ENCODE measurements at places on chromosomes 11 and 22.

GRCh38 chr11:63567044-63567840, 4.1 kb upstream of the PLAAT2 start:
- no peak for DNase-seq

DNA sequence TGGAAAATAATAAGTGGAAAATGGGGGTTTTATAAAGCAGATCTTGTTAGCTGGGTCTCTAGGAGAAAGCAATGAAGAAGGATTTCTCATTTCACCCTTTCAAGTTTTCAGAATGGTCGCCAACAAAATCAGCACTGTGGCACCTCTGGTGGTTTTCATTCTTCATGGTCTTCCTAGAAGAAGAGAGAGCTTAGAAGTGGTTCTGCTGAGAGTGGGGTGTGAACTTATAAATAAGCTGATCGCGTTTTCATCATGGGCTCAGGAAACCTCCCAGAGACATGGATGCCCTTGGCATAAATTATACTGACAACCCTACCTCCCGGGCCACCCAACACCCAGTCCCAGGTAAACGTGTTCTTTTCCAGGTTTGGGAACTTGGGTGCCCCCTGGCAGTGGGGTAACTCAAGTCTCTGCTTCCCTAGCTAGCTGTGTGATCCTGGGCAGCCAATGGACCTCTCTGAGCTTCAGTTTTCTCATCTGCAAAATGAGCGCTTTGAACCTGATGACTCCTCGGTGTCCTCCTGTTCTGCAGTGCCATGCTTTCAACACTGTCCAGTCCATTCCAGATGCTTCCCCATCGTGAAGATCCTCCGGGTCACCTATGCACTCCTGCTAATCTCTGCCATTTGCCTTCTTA, 72.6 kb upstream of the GRAMD1B start:
- no peak for DNase-seq

DNA sequence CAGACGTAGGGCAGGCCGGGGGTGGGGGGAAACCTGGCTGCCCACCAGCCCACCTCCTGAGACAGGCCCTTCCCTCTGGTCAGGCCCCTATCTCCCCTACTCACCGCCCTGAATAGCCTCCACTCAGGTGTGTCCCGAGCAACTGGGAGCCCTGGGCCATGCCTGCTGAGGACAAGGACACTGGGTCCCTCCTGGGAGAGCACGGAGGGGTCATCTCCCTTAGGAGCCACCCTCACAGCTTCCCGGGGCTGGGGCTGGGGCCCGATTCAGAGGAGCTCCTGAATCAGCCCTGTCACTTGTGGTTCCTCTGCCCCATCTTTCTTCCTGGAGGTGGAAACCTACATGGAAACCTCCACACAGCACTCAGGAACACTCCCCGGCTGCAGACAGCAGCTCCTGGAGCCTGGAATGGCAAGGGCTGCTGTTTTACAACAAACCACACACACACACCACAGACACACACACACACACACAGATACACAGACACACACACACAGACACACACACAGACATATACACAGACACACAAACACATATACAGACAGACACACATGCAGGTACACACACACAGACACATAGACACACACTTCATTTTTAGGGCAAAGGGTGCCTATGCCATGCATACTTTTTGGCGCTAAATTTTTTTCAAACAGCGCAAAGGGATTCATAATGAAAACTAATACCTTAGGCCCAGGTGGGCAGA, 9.6 kb upstream of the EMID1 start:
- DNase-seq: no peak

- no peak for DNase-seq
These were observed 3.3 kb downstream of the MTMR2 start for GRCh38 chr11:95920460-95921105.

- DNase-seq: no peak
These were observed 51.1 kb downstream of the CHST1 start for GRCh38 chr11:45614196-45614828.

- no peak for DNase-seq
These were observed 59.4 kb upstream of the CHRM4 start for GRCh38 chr11:46450846-46451477.

DNA sequence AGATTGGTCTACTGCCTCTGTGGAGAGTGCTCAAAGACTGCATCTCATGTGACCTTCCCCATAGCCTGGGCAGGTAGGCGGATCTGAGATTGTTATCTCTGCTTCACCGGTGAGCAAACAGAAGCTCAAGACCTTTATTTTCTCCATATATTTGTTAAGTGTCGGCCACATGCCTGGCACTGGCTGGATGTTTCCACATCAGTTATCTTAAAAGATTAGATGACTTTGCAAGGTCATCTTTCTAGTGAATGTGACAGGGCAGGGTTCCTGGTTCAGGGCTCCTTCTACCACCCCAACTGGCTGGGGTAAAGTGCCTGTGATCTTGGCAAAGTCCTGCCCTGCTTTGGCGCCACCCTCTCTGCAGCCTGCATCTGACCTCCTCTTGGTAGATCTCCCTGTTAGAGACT, 125.0 kb downstream of the CCDC81 start:
- no peak for DNase-seq

DNA sequence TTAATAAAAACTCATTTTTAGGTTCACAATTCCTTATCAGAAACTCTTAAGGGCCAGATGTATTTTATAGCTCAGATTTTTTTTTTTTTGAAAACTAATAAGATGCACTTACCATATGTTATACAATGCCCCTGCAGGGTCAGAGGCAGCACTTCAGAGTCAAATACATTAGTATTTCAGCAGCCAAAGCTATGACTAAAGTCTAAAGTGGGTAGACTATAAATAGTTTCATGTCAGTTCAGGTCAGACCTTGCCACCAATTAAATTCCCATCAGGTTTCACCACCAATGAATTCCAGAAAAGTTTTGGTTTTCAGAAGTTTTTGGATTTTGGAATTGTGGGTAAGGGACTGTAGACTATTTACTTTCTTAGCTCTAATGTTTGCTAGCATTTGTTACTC, 75.9 kb downstream of the FAM83F start:
- no peak for DNase-seq

DNA sequence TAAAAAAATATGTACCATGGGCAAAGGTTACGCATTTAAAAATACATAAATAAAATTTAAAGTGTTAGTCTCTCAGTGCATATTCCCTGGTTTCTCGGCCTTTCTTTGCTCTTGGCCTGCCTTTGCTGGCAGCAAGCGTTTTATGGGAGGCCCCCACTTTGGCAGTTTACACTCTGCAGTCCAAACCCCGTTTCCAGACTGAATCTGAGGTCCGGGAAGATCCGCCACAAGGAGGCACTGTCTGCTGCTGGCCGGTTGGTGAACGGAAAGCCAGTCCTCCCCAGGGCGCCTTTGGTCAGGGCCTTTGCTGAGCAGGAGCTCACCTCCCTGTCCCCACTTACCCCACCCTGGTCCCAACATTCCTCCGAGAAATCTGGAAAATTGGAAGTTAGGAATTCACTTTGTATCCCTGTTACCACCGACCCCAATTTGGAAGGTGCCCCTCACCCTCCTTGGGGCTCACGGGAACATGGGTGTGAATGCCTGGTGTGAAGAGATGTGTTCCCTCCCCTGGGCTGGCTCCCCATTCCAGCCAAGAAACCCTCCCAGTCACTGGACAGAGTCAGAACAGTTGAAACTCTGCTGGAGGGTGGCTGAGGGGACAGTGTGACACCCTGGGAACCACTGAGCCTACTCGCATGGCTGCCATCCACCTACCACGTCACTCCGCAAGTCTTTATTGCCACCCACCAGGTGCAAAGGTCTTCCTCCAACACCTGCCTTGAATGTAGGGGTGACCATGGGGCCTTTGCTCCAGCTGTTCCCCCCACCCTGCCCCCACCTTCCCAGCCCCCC, 9.4 kb upstream of the SF1 start:
- DNase-seq: peak; percentile 97

GRCh38 chr22:40313007-40313406, 33.3 kb upstream of the ADSL start:
- no peak for DNase-seq

DNA sequence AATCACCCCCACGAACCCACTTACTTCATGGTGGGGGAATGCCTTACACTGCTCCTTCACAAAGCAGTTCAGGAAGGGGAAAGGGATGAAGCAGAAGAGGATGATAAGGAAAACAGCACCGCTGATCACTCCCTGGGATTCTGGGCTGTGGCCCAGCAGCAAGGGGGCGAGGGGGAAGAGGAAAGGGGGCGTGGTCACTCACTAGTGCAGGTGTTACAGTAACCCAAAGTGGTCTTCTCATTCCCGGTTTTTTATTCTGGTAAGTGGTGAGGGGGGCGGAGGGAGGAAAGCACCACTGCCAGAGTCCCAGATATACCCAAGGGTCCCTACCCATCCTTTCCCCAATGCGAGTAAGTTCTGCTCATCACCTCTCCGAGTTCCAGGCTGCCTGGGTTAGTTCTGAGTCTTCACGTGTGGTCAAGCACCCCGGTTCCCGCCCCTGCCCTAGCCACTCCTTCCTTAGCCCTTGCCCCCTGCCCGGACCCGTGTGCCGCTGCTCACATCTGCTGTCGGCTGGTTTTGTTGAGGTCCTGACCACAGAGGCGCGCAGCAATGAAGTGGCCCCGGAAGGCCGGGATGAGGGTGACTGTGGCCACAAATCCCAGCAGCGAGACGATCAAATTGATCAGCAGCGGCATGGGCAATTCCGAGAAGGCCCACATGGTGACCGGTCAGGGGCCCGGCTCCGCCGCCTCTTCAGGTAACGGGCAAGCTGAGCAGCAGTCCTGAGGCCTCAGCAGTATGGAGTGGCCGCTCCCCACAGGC, 477 bp downstream of the DPAGT1 start:
- no peak for DNase-seq

DNA sequence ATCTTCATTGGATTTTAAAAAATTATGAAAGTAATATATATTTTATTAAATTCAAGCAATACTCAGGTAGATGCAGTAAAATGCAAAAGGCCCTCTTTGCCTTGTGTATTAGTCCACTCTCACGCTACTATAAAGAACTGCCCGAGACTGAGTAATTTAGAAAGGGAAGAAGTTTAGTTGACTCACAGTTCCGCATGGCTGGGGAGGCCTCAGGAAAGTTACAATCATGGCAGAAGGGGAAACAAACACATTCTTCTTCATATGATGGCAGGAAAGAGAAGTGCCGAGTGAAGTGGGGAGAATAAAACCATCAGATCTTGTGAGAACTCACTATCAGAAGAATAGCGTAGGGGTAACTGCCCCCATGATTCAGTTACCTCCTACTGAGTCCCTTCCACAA, 130.8 kb downstream of the HIPK3 start:
- DNase-seq: no peak

GRCh38 chr11:6616596-6617250, 2.5 kb downstream of the TPP1 start:
- DNase-seq: no peak

DNA sequence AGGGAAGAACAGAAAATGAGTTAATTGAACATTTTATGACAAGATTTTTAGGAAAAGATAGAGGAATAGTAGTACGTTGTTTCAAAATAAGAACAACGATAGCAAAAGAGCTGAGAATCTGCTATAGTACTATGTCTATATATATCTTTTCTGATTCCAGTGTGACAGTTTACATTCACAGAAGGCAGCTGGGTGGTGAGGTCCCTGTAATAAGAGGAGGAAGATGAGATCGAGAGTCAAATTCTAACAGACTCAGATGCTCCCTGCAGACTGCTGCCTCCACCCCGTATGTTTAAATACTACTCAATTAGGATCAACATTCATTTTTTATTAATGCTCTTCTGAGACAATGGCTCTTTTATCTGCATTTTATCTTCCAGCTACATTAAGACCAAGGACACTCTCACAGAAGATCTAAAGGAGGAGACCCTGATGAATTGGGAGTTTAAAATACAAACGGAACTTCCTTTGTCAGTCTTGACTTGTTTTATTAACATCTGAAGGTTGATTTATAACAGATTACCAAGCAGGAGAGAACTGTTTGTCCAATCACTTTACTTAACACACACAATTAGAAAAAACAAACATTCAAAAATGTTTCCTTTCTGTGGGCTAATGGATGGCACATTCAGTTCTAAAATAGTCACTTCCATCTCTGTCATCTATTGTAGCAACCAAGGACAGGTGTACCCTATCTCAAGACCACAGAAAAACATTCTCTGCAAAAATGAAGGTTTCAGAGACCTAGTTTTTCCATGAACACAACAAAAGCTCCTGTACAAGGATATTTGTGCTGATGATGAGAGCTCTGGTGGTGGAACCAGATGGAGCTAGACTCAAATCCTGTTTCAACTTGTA, 240.2 kb downstream of the CADM1 start:
- DNase-seq: no peak

- DNase-seq: no peak
These were observed 40.8 kb upstream of the CYP2D6 start for GRCh38 chr22:42171417-42171816.

DNA sequence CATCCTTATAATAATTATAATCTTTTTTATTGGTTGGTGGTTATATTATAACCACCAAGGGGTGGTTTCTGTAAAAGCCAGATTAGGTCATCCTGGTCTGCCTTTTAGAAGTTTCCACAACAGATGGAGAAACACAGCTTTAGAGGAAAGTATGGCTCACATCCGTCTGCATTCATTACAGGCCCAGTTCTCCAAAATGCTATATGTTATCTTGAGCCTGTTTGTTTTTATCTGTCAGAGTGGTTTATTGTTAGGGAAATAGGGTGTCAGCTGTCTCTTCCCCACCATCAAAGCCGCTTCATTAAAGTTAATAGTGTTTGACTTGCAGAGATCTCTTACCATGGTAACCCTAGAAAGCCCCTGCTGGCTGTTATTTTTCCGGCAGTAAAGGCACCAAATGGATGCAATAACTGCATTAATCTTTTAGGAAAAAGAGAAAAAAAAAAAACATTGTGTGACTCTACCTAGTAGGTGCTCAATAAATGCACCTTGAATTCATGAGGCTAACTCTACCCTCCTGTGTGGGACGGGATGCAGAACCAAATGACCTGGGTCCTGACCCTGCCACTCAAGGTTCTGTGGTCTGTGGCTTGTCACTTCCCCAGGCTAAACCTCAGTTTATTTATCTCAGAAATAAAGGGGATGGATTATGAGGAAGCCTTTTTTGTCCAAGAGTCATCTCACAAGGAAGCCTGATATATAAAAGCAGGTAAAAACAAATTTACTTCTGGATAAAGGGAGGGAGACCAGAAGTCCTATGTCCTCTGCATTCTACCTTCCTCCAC, 118.3 kb downstream of the WT1 start:
- DNase-seq: no peak

DNA sequence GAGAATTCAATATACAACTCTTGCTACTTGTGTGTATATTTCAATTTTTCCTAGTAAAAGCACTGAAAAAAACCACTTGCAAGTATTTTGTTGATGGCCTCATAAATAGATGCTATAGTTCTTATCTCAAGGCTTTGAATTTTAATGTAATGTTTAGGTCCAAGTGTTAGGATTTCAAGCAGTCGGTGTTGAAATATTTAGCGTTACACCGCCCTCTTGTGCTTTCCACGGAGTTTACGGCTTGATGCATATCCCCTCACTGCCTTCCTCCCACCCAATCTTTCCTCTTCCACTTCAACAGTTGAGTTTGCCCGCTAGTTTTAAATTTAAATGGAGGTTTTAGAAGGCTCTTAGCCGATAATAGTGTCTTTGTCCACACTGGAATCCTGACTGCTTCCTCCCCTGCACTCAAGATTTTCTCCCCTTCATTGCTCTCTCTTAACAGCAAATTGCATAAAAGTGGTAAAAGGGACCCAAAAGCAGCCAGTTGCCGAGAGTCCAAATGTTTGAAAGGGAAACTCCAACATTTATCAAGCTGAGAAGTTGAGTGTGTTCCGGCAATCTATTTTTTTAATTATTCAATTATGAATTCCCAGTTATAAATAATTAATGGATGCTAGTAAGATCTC, 25.9 kb upstream of the HTATIP2 start:
- peak; percentile 23 for DNase-seq

Measured in 8988T (cell line).